Activated CD4-positive, alpha-beta T cell treated with anti-CD3 and anti-CD28 coated beads for 1 hour (primary cell): ENCODE measurements at places on chromosomes 2 and 18.

GRCh38 chr2:208101716-208102631 is 22.4 kb downstream of the CRYGD start:
- DNase-seq, result no peak

DNA sequence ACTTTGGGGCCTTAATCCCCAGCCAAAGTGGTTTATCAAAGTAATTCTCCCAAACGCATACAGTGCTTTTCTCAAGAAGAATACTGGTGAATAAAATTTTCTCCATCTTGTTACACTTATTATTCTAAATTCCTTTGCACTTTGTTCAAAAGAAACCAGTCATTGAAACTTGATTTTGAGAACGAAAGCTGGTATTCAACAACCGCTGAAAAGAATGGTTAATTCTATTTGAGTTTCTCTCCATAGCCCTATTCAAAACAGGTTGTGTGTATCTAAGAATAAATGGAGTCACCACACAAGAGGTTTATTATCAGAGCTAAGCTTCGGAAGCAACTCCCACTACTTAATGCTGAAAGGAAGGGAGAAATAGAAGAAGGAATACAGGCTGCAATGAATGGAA is 117.7 kb downstream of the C1D start:
- no peak for DNase-seq

DNA sequence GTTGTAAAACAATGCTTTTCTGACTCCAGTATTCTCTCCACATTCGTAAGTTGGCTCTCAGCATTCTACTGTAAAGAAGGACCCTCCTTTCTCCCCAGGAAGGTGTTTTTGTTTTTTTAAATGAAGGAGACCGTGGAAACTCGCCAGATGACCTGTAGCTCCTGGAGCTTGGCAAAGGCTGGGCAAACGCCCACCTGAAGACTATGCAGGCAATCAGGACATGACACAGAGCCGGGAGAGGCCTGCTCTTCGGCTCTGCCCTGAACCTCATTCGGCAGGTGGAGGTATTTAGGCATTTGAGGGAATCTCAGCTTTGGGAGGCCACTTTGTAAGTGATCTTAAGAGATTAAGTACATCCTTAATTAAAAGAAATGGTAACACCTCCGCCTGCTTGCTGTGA is 17.4 kb downstream of the CASP10 start:
- DNase-seq, result no peak

- no peak for DNase-seq
Observed at GRCh38 chr2:214482728-214483127, 71.9 kb downstream of the VWC2L start.

GRCh38 chr2:208012449-208012848 is 12.9 kb downstream of the PLEKHM3 start:
- DNase-seq, result no peak

GRCh38 chr2:205494537-205495235 is 187.6 kb upstream of the NRP2 start:
- DNase-seq, result no peak

DNA sequence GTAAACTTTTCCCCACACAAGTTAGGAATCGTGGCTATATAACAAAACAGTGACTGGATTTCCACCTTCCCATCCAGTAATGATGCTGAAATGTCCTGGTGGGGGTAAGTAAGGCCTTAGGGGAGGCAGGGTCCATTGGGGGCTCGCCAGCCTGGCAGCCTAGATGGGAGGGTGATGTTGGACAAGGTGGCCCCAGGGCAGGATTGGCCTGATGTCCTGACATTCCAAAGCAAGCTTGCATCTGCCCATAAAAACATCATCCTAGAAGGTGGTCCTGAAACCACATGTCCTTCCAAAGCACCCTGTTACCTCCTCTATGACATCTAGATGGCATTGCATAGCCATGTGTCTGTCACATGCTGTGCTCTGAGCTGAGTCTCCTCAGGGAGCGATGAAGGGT is 54.1 kb upstream of the RAB6C start:
- DNase-seq, result no peak
